ENCODE measurements at places on chromosomes 12 and 14. TPM values are rescaled to one million over a fixed set of nuclear protein-coding genes. Genes with fewer than 3 reads are reported as not detected.

- no peak for DNase-seq
Measured at GRCh38 chr12:69874606-69875005, 49.6 kb downstream of the MYRFL start.

GRCh38 chr12:91219919-91220318, 37.3 kb upstream of the DCN start:
- DNase-seq: no peak

- no peak for DNase-seq
Measured at GRCh38 chr12:11780521-11781101, 131.1 kb downstream of the ETV6 start.

DNA sequence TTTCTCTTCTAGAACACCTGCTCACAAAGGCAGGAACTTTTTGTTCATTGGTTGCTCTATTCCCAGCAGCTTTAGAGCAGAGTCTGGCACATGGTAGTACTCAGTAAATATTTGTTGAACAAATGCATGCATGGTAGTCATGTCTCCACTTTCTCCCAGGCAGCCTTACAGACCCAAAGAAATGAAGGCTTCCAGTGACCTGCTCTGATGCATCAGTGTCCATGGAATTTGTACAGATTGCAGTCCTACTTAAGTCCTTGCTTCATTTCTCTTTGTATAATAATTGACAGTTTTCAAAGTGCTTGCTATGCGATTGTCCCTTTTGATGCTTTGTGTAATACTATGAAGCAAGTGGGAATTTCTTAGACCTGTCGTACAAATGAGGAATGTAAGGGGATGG, 119.6 kb downstream of the DERA start:
- no peak for DNase-seq

GRCh38 chr12:120979862-120980696, 1.7 kb downstream of the HNF1A start:
- DNase-seq: no peak

- no peak for DNase-seq
Measured at GRCh38 chr14:100386121-100386520, 63.0 kb downstream of the SLC25A47 start.

DNA sequence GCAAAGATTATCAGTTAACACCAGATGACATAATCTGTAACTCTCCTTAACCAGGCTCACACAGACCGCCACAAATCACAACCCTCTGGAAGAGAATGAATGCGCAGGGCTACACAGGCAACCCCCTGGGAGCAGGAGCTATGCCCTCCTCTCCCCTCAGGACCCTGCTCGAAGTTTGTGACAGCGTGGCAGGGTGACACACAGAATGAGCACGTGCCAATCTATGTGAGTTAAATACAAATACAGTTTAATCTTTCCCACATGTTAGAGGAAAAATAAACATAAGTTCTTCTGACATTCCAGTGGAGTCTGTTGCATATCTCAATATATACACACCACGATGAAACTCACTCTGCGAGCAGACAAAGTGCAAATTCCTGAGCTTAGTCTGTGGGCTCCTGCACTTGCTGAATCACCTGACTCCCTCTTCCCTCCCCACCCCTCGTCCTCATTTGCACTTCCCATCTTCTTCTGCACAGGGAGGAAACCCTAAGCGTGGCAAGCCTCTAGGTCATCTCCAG, 37.6 kb downstream of the BCAT1 start:
- no peak for DNase-seq

- DNase-seq: no peak
Measured at GRCh38 chr14:101444116-101444515, 117.2 kb upstream of the DIO3 start.

- no peak for DNase-seq
Measured at GRCh38 chr12:108832208-108832607, 25.2 kb downstream of the SSH1 start.

DNA sequence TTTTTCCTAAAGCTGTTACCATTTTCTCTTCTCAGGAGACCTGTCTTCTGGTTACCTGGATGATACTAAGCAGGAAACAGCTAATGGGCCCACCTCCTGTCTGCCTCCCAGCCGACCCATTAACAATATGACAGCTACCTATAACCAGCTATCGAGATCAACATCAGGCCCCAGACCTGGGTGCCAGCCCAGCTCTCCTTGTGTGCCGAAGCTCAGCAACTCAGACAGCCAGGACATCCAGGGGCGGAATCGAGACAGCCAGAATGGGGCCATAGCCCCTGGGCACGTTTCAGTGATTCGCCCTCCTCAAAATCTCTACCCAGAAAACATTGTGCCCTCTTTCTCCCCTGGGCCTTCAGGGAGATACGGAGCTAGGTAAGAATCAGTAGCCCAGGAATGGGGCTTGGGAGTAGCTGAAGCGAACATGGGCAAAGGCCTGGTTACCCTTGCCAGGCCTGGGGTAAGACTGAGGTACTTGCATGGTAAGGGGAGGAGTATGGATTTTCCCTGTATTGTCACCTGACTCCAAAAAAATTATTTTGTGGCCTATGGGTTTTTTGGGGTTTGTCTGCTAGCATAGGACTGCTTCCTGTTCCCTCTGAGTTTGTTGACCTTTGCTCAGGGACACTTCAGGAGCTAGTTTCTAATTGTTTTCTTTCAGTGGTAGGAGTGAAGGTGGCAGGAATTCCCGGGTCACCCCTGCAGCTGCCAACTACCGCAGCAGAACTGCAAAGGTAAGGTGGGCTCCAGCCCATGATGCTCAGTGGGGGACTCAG, 26.6 kb downstream of the TRAFD1 start:
- DNase-seq: no peak

GRCh38 chr14:39212034-39212433, 21.7 kb upstream of the MIA2 start:
- DNase-seq: no peak

DNA sequence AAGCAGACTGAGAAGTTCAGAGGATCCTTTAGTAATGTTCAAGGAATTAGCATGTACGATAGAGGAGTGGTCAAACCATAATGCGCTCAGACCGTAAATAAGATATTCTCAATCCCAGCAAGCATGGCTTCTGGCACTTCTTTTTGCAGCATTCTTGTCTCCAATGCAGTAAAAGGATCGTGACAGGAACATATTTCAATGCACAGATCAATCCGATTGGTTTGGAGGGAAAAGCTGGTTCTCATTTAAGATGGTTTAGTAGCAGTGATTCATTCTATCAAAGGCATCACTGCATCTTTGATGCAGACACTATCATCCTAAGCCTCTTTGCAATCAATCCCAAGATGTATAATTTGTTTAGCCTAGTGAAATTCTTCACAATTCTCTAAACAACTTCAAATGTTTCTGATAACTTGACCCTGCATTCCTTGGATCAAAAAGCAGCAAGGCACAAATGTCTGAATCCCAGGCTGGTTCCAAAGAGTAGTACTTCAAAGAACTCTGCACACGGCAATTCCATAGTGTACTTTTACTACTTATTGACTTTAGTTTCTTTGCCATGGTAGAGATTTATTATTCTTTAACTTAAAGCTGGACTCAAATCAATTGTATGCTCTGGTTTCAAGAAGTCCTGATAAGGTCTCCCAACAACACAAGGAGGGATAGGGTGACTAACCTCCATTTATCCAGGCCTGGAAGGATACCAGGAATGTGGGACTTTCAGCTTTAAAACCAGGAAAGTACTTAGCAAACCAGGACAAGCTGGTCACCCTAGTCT, 96.8 kb upstream of the MDM1 start:
- no peak for DNase-seq

DNA sequence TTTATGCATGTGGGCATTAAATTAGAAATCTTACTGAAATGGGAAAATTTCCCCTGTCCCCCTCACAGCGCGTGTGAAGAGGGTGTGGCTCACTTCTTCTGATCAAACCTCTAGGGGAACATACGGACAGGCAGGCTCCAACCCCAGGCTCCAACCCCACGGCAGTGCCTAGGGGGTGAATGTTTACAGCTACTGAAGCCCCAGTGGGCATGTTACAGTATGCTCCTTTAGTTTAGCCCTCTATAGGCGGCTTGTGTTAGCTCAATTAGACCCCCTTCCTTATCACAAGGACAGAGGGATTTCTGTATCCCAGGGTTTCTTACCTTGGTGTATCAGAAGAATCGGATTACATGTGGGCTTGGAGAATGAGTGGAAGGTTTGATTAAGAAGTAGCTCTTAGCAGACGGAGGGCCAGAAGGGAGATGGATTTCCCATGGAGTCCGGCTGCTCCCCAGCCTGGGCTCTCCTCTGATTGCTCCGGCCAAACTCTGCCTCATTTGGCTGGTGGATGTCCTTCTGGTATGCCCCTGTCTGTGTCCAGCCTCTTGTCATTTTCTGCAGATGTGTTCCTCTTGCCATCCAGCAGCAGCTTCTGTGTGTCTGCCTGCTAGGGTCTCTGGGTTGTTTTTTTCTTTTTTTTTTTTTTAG, 223.7 kb downstream of the TMTC2 start:
- peak; percentile 94 for DNase-seq

DNA sequence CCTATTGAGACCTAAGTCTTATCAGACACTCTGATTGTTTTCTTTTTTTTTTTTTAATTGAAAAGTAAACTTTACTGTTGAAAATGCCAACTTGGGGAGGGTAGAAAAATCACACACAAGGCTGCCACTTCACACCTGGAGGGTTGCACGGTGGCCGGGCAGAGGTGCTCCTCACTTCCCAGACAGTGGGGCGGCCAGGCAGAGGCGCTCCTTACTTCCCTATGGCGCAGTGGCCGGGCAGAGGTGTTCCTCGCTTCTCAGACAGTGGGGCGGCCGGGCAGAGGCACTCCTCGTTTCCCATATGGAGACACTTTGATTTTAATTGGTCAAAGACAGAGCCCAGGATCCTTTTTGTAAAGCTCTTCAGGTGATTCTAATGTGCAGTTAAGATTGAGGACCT, 399.3 kb downstream of the TMTC2 start:
- no peak for DNase-seq

GRCh38 chr14:79383031-79383430, 828.3 kb downstream of the DIO2 start:
- DNase-seq: peak; percentile 97

GRCh38 chr14:71692496-71692895, 239.7 kb upstream of the RGS6 start:
- DNase-seq: no peak

DNA sequence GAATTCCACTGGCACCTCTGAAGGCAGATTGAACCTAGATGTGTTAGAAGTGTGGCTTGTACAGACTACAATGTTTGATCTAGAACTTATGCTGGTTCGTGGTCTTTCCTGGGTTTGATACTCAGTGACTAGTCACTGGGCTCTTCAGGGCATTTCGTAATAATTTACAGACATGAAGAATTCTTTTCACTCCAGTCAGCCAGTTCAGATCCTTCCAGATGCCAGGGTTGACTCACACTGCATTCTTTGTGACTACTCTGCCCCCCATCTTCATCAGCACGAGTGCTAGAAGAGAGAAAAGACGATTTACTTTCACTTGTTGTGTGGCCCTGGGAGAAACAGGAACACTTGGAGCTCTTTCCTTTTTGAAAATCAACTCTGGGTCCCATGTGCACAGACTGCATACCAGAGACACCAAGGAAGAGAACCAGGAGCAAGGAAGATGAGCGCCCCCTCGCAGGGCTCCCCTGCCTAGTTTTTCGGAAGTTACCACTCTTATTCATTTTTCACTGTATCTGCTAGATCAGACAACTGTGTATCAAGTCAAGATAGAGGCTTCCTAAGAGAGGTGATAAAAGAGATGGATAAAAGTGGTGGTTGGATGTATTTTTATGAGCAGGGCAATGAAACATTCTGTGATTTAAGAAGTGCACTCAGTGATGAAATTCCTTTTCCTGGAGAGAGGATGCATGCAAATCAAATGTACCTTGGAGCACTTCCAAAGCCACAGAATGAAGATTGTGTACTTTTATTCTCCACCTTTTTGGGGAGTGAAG, 33.5 kb upstream of the EVL start:
- DNase-seq: no peak

DNA sequence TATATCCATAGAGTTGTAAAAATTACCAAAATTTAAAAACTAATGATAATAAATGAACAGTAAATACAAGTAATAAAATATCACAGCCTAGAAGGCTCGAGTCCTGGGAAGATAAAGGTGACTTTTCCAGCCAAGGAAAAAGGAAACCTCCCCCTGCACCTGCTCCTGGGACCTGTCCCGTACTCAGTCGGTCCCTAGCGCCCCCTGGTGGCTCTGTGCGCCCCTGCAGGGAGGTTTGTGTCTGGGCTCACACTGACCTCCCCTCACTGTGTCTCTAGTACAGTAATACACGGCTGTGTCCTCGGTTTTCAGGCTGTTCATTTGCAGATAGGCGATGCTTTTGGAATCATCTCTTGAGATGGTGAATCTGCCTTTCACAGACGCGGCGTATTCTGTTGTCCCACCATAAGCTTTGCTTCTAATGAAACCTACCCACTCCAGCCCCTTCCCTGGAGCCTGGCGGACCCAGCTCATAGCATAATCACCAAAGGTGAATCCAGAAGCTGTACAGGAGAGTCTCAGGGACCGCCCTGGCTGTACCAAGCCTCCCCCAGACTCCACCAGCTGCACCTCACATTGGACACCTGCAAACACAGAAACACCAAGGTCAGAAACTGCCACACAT, 1030.4 kb downstream of the TMEM121 start:
- DNase-seq: no peak

DNA sequence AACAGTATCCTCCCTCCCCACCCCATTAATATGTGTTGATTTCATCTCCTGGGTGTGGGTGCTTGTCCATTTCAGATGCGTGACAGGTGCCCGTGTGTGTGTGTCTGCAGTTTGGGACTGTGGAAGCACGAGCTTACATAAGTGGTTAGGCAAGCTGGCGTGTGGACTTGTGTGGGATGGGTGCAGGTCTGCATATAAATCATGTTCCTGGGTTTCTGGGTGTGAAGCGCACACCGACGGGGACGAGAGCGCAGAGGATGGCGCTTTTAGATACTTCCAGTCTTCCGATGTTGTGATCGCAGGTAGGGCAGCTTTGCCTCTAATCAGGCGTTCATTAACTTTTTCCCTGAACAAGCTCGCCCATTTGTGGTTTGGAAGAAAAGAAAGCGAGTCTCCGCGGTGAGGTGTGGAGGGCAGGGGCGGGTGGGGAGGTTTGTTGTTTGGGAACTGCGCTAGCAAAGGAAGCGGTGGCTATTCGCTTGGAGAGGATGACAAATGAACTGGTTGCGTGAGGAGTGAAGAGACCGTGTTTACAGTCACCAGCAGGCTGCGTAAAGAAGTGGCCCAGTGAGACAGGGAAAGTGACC, 865 bp downstream of the RGS6 start:
- DNase-seq: no peak

GRCh38 chr12:98856897-98857540, 211.9 kb downstream of the APAF1 start:
- DNase-seq: peak; percentile 19

GRCh38 chr12:5510251-5510805, 78.4 kb downstream of the NTF3 start:
- DNase-seq: no peak

The POTEM gene
- total RNA-seq: not detected

The ZBTB39 gene
- total RNA-seq: 5.3 TPM

The IFI27L1 gene
- 7.9 TPM for total RNA-seq

The DACT1 gene
- not detected for total RNA-seq

The ACSS3 gene
- total RNA-seq: not detected

The PPFIA2 gene
- total RNA-seq: not detected

The ACRBP gene
- total RNA-seq: not detected

The CD163 gene
- not detected for total RNA-seq

The PLA2G1B gene
- not detected for total RNA-seq

The TMEM233 gene
- total RNA-seq: not detected

The PTPRQ gene
- not detected for total RNA-seq

The NKX2-1 gene
- total RNA-seq: not detected

The LTBR gene
- 10.1 TPM for total RNA-seq

The PIANP gene
- 4.4 TPM for total RNA-seq

The MMP14 gene
- 298 TPM for total RNA-seq

The TMCC3 gene
- total RNA-seq: 4.4 TPM

The AKAP5 gene
- total RNA-seq: 2.1 TPM

Measured in G401 (cell line).